Sciatic nerve (tissue), 2 donors: ENCODE measurements at places on chromosomes 1 and 21. TPM values are rescaled to one million over a fixed set of nuclear protein-coding genes. Genes with fewer than 3 reads are reported as not detected.

The GPR89B gene
- 14.4 TPM for total RNA-seq

The DDX20 gene
- total RNA-seq: 9.7 TPM

The MRPS21 gene
- total RNA-seq: 52.7 TPM

The MACO1 gene
- total RNA-seq: 20.4 TPM

The OR2M3 gene
- 0.04 TPM for total RNA-seq
